ENCODE measurements at places on chromosomes 5 and 9.

GRCh38 chr5:107502676-107503060 is 168.1 kb downstream of the EFNA5 start:
- DNase-seq: no peak

DNA sequence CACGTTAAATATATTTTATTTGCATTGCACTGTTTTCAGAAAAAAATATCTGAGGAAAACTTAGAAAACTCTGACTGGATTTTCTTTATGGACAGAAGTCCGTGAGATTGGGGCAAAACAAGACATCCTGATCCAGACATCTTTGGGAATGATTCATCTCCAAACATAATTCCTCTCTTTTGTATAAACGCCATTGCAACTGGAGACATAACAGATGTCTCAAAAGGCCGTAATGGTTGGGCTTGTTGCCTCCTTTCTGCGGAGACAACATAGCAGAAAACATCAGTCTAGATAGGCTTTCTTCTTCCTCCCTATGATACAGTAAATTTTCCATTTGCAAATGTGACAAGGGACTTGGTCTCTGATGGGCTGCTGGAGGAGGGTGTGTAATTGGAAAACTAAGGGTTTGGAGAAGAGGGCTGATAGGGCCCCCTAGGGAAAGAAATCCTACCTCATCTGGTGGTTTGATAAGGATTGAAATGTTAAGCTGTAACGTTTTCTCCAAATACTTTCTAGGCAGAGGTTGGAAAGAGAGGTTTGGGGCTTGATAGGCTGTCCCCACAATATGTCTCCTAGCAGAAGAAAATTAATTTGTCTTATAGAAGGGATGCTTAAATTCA is 631.5 kb upstream of the ST8SIA4 start:
- DNase-seq: no peak

DNA sequence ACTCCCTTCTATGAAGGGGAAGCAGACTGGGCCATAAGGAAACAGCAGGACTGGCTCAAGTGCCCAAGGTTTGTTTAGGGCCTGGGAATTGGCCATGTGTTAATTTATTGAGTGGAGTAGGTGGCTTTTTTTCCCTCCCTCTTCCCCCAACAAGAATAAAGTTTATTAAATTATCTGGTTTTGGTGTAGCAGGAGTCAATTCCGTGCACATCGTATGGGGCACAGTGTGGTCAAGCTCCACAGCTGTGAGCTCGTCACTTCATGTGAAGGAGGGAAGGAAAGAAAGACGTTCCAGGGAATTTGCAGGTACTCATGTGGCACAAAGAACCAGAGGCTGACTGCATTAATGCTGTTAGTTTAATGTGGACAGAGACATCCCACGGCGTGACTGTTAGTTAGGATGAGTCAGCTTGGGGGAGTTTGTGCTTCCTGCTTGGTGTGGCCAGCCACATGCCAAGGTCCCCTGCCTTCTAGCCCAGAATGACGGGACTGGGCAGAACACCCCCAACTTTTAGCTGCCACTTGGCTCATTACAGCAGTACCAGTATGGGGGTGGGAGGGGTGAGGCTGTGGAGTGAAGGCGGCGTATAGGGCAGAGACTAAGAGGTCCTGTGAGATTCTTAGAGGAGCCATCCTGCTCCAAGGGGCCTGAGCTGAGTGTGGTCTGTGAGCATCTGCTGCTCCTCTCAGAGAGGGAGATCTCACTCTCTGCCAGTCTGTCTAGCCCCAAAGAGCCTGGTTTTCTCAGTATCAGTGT is 33.2 kb downstream of the CSF1R start:
- no peak for DNase-seq

- no peak for DNase-seq
Observed at GRCh38 chr5:37888476-37888875, 48.6 kb upstream of the GDNF start.

GRCh38 chr9:94588681-94589080 is 4.9 kb downstream of the FBP2 start:
- DNase-seq: no peak
